GM23248 (cell line): ENCODE measurements at places on chromosomes 6 and 20. TPM values are rescaled to one million over a fixed set of nuclear protein-coding genes. Genes with fewer than 3 reads are reported as not detected.
A peak's percentile ranks its signal among the peaks of the same experiment; 100 is the strongest.

Gene CD2AP
- 17.8 and 22.8 TPM in 2 replicates for total RNA-seq

Gene MCCD1
- not detected in 2 replicates for total RNA-seq

DNA sequence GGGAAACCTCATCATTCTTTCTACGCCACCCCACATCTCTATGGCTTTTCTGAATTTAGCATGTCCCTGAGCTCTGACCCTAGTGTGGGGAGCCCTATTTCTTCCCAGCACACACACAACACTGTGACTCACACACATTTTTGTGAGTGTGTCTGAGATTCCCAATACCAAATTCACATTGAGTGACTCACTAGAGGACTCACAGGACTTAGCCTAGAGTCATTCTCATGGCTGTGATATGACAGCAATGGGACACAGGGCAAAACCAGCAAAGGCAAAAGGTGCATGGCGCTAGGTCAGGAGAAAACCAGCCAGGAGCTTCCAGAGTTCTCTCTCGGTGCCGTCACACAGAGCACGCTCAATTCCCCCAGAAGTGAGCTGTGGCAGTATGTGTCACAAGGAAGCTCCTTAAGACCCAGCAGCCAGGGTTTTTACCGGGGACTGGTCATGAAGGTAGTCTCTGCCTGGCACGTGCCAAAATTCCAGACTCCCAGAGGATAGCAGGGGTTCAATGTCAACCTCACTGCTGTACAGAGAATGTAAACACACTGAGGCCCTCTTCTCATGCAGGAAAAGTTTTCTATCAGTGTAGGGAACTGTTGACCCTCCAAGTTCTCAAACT is 6.2 kb downstream of the CSTL1 start:
- peak; percentile 90 for DNase-seq

- no peak for DNase-seq
Measured at GRCh38 chr6:68724060-68724459, 89.0 kb downstream of the ADGRB3 start.

Gene SIRPD
- total RNA-seq = not detected in 2 replicates

GRCh38 chr6:169131390-169131789 is 122.3 kb downstream of the THBS2 start:
- DNase-seq = peak; percentile 21

GRCh38 chr20:44357555-44358125 is 2.1 kb downstream of the HNF4A start:
- no peak for DNase-seq

DNA sequence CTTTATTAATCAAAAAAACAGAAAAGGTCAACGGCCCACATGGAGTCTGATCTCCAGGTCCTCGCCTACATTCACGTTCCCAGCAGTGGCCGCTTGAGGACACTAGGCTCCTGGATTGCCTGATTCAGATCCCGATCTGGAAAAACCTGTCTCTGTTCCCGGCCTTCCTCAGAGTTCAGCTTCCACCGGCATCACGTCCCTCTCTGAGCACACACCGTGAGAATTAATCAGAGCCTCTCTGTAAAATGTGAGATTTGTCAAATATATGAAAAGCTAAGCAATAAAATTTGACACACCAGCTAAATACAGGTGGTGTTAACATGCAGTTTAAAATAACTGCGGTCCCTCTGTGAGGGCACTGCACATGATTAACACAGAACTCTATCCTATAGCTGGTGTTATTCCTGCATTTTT is 122.8 kb upstream of the COL21A1 start:
- DNase-seq = peak; percentile 84

GRCh38 chr20:47440857-47441773 is 60.6 kb upstream of the NCOA3 start:
- no peak for DNase-seq

- DNase-seq = peak; percentile 45
Measured at GRCh38 chr6:159308198-159308597, 139.0 kb downstream of the FNDC1 start.

DNA sequence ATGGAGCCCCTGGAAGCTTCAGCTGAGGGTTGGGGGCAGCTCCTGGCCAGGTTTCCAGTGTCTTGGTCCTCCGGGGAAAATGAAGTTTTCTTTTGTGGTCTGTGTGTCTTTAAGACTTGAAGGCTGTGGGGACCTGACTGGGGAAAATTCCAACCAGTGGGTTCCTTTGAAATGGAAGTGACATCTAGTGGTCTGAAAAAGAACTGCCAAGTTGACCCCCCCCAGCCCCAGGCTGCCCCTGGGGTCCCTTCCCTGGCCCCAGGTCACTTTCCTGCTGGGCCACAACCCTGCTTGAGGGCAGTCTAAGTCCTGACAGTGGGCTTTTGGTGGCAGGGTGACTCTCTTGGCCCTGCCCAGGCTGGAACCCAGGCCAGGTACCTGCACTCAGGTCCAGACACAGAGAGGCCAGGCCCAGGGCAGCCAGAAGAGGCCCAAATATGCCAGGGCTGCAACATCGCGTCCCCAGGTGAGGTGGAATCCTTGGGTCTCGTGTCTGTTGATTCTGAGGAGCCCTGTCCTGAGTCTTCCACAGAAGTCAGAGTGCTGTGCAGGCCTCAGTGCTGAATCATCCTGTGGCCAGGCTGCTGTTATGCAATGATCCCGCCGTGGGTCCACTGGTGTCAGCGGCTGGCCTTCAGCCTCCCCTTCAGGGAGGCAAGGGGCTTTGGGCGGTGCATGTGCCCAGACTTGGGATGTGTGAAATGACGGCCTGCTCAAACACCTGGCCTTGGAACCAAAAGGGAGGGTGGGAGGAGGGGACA is 68.4 kb downstream of the VEGFA start:
- DNase-seq = peak; percentile 89

DNA sequence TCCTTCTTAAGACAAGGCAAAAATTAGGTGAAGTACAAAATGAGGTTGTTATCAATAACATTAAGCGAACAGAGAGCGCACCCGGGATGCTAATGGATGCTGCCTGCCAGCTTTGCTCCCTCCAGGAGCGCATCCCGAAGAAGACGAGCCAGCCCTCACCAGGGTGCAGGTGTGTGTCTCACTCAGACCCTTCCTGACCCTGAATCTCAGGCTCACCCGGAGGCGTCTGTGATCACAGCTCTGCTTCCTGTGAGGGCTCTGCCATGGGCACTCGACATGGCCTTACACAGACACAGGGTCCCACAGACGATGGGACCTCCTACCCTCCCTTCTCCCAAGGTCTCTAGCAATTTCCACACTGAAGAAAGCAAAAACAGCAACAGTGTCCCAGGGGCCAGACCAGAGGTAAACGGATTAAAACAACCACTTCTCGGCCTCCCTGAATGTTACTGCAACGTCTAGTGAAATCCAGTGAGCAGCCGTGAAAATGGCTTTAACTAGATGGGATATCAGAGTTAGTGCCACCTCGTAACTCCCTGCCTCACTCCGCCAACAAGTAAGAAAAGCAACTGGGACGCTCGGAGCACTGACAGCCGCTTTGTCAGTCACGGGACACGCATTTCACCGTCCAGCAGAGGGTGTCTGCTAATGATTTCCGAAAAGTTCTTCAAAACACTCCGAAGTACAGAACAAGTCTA is 11.7 kb downstream of the ZBTB46 start:
- DNase-seq = peak; percentile 69

- DNase-seq = no peak
Measured at GRCh38 chr20:40808936-40809335, 119.9 kb upstream of the MAFB start.

DNA sequence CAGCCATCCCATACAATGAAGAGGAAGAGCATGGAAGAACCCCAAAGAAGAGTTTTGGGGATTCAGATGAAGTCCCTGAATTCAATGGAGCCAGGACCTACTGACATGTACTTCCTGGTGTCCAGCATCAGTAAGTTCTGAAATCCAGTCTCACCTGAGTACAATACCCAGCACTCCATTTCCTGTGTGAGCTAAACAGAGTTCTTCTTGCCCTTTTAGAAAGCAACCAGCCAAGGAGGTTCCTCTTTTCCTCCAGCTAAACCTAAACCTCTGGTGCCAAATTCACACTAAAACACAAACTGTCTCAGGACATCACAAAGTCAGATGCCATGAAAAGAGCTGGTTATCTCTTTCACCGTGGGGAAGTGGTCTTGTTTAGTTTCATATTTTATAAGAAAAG is 71.5 kb downstream of the PKHD1 start:
- DNase-seq = no peak

Gene RNF114
- total RNA-seq = 69.6 and 96.0 TPM in 2 replicates

DNA sequence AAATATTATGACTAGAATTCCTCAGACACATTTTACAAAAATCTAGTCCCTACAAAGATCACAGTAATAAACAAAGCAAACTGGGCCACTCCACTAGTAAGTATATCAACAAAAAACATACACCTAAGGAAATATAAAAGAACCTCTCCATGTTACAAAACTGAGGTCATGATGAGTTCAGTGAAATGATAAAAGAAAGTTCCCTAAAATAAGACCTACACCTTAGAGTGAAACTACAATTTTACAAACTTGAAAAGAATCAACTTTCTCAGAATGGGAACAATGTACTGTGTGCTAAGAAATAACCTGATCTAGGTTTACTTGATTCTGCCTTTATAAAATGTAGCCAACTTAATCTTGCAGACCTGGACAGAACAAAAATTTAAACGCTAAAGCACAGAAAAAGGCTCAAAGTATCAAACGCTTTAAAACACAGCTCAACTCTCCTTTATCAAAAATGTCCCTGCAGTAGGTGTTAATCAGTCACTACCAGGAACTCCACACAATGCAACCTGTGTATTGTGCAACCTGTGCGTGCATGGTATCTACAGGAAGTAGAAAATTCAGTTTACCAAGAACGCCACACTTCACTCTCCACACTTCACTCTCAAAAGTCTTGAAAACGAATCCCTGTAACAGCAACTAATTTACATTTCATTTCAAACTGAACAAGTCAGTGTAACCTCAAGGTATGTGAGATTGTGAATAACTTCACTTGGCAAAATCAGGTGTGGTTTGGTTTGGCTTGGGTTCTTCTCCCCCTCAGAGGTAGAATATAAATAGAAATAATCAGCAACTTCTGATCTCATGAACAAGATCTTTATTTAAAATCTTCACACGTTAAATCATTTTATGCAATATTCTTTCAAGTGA is 1.8 kb downstream of the RALGAPA2 start:
- no peak for DNase-seq

DNA sequence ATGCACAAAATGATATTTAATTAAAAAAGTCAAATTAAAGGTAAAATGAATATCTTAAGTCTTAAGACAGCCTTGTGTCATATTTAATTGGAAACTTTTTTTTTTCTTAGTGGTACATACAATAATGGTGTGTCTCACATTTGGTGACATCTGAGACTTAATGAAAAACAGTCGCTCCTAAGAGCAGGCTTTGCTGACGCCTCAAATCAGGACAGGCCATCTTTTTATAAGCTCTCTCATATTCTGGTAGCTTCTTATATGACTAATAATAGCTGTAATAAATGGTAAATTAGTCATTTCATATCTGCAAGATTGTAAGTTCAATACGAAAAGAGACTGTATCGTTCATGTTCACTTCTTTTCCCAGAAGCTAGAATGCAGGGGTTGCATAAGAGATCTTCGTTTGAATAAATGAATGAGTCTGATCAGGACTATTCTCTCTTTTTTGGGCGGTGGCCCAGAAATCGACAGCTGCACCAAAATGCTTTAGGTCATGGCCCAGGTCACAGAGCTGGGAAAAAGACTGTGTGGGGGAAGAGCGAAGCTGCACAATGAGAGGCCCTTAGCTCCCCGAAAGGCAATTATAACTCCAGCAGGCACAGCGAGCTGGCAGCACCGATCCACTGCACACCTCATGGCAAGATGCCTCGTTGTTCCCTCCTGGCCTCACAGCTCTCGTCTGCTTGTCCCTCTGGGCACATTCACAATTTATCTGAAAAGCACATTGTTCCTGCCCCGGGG is 69.4 kb downstream of the NRN1 start:
- peak; percentile 7 for DNase-seq

- DNase-seq = peak; percentile 74
Measured at GRCh38 chr6:114747995-114748625, 405.3 kb upstream of the HS3ST5 start.

Gene FAM209B
- total RNA-seq = not detected in 2 replicates

- no peak for DNase-seq
Measured at GRCh38 chr6:65999288-65999791, 292.3 kb upstream of the EYS start.

- no peak for DNase-seq
Measured at GRCh38 chr6:90870561-90870960, 283.7 kb upstream of the MAP3K7 start.

GRCh38 chr6:2802521-2803060 is 37.4 kb downstream of the WRNIP1 start:
- DNase-seq = no peak

- DNase-seq = no peak
Measured at GRCh38 chr6:80523010-80523409, 416.5 kb downstream of the BCKDHB start.

GRCh38 chr6:77620278-77620882 is 32.5 kb upstream of the MEI4 start:
- peak; percentile 6 for DNase-seq

GRCh38 chr20:6708010-6708409 is 59.5 kb upstream of the BMP2 start:
- DNase-seq = peak; percentile 60

- no peak for DNase-seq
Measured at GRCh38 chr6:164741938-164742451, 567.4 kb downstream of the C6orf118 start.

DNA sequence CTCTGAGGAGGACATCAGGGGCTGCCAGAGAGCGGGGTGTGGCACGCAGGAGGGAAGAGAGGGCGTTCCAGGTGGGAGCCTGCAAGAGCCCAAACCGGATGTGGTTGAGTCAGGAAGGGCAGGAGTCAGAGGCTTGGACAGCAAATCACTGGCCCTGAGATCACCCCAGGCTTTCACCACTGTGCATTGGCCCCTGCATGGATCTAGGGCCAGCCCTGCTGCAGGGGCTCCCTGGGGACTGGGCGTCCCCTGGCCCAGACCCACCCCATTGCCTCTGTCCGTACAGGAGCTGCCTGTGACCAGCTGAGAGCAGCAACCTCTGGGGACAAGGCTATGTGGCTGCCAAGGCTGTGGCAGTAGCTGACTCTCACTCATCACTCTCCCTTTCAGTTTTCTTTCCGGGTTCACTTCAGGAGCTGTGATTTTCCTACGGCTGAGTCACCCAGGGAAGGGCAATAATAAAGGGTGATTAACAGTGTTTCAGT is 33.9 kb downstream of the KCNK17 start:
- DNase-seq = peak; percentile 64

GRCh38 chr6:1972962-1973361 is 272.4 kb downstream of the GMDS start:
- no peak for DNase-seq

- peak; percentile 93 for DNase-seq
Measured at GRCh38 chr20:39853636-39854035, 835.4 kb downstream of the MAFB start.

Gene QRSL1
- total RNA-seq = 8.0 and 9.7 TPM in 2 replicates

DNA sequence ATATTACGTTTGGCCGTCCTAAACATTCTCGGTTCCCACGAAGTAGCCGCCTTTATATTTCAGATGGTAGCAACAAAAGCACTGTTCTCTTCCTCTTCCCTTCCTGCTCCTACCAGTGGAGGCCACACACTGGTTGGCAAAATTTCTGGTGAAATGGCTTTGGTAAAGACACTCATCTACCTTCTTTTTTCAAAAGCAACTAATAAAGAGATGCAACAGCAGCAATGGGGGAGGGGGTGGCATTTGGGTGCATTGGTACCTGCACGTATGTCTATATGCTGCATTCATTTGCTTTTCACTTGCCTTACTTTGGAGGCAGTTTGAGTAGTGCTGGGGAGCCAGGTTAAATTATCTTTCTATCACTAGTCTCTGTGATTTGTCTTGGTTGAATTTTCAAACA is 6.0 kb downstream of the POU3F2 start:
- DNase-seq = no peak

Gene RIMS4
- 0.22 TPM in 1 of 2 replicates, not detected in the other for total RNA-seq
